ENCODE measurements at places on chromosomes 3 and 15.

- DNase-seq, result no peak
Observed at GRCh38 chr3:163891771-163892170, 1186.5 kb downstream of the SI start.

DNA sequence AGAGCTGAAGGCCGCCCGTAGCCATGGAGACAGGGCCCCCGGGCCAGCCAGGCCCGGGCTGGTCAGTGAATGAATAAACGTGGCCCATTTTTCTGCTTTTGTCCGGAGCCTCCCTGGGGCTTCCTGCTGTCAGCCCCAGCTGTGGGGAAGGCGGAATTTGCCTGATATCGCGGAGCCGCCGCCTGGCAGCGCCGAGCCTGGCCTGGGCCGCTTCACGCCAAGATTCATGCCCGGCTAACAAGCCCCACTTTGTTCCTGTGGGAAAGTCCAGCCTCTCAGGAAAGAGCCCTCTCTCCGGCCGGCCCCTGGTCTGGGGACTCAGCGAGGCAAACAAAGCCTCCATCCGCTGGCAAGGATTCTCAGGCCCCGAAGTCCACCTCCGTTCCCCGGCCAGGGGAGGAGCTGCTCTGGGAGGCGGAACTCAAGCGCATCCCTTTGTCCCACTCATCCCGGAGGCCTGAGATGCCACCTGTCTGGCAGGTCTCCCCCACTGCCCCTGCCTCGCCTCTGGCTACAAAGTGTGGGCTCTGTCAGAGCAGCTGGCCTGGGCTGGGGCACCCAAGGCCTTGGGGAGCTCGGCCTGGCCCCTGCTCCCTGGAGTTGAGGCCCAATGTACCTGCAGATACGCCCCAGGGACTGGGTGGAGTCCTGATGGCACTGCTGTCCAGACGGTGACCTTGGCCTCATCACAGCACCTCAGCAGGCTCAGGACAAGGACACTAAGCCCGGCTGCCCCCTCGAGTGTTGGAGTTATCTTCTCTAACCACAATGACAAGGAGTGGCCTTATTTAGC lies 51.6 kb upstream of the SLC6A11 start:
- DNase-seq, result peak; percentile 74

- no peak for DNase-seq
Observed at GRCh38 chr3:9912294-9912935, 4.5 kb upstream of the IL17RC start.

- no peak for DNase-seq
Observed at GRCh38 chr3:187072511-187072910, 66.8 kb downstream of the RPL39L start.

- no peak for DNase-seq
Observed at GRCh38 chr3:127663151-127663550, 9.6 kb upstream of the ABTB1 start.

DNA sequence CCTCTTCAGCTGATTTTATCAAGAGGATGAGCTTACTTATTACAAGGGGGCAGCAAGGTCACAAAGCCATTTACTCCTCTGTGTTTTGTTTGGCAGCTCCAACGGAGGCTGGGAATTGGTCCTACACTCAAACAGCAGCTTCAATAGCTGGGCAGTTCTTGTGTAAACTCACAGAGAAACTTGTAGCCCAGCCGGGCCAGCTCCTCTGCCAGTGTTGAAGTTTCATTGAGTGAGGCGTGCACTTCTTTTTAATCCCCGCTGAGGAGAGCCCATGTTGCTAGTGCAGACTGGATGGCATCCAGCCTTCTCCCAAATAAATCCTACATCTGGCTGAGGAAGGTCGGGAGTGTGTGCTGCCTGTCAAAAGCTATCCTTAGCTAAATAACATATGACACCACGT lies 59.5 kb downstream of the BFSP2 start:
- DNase-seq, result no peak

DNA sequence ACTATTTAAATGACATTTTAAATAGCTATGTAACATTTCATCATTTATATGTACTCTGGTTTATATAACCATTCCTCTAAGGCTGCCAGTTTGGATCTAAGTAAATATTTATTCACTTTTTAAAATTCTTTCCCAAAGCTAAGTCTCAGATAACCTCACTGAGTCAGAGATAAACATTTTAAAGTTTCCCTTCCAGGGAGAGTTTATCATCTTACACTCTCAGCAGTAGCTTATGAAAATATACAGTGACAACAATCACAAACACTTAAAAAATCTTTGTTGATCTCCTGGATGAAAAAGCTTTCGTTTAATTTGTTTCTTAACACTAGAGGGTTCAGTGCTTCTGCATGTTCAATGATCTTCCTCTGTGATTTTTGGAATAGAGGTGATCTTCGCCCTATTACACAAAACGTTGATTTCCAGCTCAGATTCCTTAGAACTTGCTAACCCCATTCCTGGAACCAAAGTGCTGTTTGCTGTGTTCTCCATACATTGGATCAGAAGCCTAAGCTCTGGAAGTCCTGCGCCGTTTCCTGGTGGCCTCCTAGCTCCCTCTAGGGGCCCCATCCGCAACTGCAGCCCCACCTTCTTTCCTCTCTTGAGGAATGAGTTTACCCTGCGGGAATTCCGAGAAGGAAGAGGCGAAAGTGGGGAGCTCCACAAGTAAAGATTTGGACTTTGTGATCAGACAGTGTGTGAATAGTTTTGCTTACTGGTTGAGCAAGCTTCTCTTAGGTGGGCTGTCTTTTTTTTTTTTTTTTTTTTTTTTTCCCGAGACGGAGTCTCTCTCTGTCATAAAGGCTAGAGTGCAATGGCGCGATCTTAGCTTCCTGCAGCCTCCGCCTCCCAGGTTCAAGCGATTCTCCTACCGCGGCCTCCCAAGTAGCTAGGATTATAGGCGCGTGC lies 29.3 kb upstream of the SACM1L start:
- peak; percentile 80 for DNase-seq

DNA sequence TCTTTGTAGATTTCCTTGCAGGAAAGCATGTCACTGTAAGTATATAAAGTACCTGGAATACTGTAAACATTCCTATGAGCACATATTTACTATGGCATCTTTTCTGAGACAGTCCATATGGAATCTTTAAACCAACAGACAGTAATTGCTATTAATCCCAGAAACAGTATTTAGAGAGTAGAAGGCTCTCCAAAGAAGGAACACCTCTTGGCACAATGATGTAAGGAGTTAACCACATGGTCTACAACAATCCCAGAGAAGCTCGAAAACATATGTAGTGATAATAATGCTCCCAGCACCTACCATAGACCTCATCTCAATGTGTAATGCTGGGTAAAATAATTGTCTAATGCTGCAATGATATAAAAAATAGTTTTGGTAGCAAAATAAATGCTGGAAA lies 95.8 kb upstream of the IL12A start:
- DNase-seq, result no peak

DNA sequence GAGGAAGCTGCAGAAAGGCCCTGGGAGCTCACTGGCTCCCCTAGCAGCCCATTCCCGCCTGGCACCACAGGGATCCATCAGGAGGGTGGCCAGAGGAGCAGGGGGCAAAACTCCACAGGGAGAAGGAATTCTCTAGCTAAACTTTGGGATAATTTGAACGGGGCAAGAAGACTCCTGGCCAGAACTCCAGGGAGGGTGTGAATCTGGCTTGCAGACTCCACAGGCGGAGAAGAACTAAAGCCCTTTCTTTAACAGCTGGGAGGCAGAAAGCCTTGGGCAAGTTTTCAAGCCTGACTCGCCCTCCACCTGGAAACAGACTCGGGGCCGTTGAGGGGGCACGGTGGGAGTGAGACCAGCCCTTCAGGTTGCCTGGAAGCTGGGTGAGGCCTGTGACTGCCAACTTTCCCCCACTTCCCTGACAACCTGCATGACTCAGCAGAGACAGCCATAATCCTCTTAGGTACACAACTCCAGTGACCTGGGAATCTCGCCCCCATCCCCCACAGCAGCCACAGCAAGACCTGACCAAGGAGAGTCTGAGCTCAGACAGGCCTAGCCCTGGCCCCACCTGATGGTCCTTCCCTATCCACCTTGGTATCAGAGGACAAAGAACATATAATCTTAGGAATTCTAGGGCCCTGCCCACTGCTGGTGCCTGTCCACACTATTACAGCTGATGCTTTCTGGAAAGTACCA lies 28.6 kb downstream of the SLC27A2 start:
- DNase-seq, result no peak

DNA sequence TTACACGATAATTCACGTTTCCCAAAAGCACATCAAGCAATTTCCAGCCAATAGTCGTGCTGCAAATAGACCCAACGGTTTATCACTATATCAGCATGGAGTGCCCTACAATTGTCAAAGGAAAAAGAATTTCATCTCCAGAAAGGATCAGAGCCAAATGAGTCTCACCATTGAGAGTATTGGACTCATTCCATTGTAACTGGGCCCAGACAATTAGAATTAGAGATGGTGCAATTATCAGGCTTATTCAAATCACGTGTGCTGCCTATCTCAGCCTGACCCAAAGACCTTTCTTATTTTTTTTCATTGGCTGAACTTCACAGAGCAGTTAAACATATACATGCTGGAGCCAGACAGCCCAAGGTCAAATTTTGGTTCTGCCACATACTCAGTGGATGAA lies 87.0 kb upstream of the LRTM1 start:
- DNase-seq, result no peak

DNA sequence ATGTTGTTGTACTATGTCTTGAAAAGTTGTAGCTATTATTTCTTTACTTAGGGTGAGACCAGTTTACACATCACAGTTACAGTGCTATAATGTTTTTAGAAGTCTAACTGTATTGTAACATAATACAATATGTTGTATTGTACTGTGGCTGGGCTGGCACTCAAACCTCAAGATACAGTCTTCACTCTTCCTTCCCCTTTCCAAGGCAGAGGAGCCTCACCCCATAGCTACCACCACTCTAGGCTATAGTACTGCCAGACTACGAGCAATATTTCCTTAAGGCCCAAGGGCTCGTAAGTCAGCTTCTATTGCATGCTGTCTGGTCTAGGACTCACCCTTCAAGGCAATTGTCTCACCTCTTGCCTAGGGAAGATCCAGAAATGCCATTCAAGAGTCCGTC lies 597.7 kb downstream of the OTOL1 start:
- no peak for DNase-seq

- no peak for DNase-seq
Observed at GRCh38 chr3:100023595-100023994, 90.7 kb downstream of the FILIP1L start.

- no peak for DNase-seq
Observed at GRCh38 chr3:185728630-185729336, 96.1 kb downstream of the IGF2BP2 start.

- DNase-seq, result no peak
Observed at GRCh38 chr3:130569461-130570365, 52.7 kb downstream of the COL6A6 start.

- DNase-seq, result no peak
Observed at GRCh38 chr3:58063022-58063815, 55.0 kb downstream of the FLNB start.

GRCh38 chr15:78672285-78673014 lies 31.4 kb upstream of the CHRNB4 start:
- no peak for DNase-seq
